EL (cell line): ENCODE measurements at places on chromosomes 5 and 9.

DNA sequence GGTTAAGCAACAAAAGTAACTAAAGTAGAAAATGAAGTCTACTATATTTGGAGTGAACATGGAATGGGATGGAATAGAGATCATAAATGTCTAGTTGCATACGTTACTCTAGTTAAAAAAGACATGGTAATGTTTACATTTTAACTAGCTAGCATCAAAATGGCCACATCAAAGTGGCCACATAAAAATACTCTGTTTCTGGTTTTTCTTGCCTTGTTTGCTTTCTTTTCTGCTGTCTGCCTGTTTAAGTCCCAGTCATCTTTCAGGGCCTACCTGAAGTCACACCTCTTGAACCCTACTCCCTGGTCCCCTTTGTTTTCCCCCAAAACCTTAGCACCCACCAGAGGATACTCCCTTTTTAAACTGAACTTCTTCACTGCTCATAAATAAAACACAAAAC is 6.4 kb upstream of the KIF2A start:
- no peak for DNase-seq

DNA sequence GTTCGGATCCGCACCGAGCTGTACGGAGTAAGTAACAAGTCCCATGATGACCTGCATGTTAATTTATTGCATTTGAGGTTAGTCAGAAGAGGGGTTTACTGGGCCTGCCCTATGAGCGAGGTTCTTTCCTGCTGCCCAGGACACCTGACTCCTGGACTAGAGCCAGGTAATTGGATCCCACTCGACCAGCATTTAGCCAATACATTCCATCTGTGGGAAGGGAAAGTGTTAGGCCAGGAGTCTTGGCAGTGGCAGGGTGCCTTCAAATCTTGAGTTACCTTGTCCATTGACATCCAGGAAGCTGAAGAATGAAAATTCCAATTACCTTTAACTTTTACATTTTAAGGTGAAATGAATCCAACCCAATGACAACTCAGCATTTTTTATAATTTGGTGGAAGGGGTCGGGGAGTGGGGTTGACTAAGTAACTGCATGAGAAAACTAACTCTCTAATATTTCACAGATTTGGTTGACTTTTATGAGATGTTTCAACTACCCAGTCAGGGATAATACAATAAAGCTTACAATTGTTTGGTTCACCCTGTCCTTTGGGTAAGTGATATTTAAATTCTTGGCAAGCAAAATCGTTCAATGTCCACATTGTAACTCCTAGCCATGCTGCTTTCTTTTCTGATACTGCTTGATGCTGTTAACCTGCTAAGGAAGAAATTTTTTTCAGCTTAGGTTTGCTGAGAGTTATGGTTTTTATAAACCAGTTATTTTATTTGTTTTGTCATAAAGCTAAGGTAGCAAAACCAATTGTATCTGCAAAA is 111.6 kb upstream of the IQGAP2 start:
- no peak for DNase-seq

DNA sequence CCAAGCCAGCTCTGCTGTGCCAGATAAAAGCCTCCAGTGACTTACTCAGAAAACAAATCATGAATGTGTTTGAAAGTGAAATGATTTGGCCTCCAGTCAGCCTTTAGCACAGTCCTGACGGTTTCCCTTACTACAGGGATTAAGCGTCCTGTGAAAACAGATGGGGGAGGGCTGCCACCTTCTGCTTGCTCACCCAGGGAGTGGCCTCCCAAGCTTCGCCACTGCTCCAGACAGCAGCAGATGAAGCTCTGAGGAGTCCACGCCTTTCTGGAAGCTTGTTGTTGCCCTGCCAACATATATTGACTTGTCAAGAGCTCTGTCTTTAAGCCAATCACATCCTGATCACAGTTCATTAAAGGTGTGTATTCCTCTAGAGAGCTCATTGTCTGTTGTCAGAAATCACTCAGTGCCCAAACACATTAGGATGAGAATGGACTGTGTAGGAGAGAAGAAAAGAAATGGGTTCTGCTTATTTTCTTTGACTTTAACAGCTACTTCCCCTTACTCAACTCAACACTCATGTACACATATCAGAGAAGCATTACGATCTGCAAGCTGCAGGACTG is 4.9 kb upstream of the FYB1 start:
- no peak for DNase-seq

DNA sequence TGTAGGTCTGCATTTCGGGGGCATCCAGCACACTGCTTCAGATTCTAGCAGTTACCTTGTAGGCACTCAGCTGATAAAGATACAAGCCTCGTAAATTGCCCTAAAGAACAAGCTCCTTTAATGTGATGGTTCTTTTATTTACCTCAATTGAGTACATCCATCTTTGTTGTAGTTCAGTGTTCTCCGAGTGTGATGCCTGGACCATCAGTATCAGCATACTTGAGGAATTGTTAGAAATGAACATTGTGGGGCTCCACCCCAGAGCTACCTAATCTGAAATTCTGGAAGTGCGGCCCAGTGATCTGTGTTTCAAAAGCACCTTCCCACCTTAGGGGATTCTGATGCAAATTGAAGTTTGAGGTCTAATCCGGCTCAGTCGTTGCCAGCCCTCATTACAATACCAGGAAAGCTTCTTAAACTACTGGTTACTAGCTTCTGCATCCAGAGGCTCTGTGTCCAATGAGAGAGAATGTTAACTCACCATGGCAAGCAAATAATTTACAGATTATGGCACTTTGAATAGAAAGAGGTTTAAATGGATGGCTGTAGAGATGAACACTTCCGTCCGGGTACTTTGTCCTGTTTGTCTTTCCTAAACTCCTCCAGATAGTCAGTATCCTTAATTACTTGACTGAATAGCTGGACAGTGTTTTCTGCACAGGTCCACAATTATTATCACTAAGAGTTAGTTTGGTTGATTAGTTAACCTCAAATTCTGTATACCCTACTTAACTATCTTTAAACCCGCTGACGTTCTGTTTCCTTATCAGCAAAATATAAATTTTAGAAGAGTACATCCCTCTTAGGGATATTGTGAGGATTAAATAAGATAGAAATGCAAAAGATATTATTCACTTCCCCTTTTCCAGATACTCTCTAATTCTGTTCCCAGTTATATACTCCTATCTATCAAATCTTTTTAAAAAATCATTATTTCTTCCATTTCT is 47.9 kb downstream of the RAI14 start:
- no peak for DNase-seq

GRCh38 chr9:121700165-121700831 is 48.9 kb downstream of the DAB2IP start:
- DNase-seq, result peak; percentile 58

GRCh38 chr5:32095261-32095671 is 78.9 kb downstream of the GOLPH3 start:
- no peak for DNase-seq

- no peak for DNase-seq
These were observed 105.1 kb upstream of the CTSL start for GRCh38 chr9:87620731-87621322.

DNA sequence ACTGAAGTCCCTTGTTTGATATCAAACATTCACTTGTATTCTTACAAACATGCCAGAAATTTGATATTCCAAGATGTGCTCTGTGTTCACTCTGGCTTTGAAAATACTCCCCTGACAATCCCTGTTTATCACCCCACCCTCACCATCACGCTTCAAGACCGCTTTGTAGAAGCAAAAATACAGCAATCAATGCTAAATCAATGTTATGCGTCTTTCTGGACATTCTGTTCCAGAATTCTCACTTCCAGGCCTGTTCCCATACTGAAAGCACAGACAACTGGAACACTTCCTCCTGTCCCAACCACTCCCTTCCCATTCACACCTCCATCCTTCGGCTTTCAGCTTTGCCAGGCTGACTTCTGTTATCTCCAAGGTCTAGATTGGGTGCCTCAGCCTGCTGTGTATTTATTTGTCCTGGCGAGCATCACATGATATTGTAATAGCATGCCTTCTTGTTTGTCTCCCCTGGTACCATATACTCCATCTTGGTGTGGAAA is 72.8 kb downstream of the SNCAIP start:
- no peak for DNase-seq

- DNase-seq, result peak; percentile 52
These were observed 9.8 kb upstream of the GNE start for GRCh38 chr9:36268007-36268427.

DNA sequence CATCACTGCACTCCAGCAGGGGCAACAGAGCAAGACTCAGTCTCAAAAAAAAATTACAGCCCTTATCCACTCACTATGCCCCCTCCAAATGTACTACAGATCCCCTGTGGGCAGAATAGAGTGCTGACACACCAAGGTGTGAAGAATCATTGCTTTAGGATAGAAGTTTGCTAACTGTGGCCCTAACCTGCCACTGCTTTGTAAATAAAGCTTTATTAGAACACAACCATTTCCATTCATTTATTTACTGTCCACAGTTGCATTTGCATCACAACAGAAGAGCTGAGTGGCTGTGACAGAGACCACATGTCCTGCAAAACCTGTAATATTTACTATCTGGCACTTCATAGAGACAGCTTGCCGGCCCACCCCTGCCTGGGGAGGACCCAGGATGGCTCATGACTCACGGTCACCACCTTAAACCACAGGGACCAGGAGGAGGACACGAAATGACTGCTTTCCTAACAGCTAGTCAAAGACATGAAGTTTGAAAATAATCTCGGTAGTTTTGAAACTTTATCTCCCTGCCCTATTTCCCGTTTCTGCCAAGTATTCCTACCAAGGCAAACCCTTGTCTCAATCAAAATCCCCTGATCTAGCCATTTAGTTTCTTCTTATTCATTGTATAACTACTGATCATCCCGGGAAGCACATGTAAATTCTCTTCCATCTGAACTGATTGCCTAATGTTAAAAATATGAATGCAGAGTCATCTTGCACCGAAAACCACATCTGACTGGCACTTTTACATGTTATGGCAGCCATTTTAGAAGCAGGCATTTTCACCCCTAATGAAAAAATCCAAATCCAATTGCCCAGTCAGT is 206.1 kb downstream of the SLIT3 start:
- DNase-seq, result peak; percentile 69

- no peak for DNase-seq
These were observed 343.6 kb downstream of the LRRC70 start for GRCh38 chr5:62922191-62922590.

DNA sequence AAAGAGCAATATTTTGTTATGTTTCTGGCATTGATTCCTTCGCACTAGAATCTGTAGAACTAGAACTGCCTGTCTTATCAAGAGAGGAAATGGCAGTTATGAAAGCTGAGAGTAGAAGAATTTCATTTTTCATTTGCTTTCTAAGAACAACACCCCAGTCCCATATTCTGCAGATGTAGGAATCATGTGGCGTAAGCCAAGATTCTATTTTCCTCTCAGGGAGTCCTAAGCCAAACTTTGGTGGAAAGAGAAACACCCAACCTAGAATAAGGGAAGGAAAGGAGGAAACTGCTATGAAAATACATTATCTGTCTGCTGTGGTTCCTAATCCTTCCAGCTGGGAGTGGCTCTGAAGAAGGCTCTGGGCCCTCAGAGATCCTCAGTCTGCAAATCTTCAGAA is 1176.9 kb upstream of the C9orf72 start:
- DNase-seq, result no peak

DNA sequence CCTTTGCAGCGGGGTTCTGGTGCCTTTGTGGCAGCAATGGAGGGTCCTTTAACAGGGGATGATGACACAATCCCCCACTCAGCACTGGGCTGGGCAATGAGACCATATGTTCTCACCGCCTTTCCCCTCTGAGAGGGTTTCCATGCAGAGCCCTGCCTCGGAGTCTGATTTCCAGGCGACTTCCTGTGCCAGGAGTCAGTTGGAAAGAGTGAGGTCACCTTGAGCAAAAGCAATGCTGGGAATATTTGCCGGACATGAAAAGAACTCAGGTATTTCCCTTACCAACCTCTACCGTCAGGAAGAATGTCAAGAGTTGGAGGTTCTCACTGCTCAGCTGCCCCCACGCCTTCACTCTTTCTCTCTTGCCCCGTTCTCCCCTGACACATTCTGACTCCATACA is 284.2 kb upstream of the IRX1 start:
- no peak for DNase-seq

GRCh38 chr9:5671711-5672353 is 42.9 kb downstream of the RIC1 start:
- no peak for DNase-seq

DNA sequence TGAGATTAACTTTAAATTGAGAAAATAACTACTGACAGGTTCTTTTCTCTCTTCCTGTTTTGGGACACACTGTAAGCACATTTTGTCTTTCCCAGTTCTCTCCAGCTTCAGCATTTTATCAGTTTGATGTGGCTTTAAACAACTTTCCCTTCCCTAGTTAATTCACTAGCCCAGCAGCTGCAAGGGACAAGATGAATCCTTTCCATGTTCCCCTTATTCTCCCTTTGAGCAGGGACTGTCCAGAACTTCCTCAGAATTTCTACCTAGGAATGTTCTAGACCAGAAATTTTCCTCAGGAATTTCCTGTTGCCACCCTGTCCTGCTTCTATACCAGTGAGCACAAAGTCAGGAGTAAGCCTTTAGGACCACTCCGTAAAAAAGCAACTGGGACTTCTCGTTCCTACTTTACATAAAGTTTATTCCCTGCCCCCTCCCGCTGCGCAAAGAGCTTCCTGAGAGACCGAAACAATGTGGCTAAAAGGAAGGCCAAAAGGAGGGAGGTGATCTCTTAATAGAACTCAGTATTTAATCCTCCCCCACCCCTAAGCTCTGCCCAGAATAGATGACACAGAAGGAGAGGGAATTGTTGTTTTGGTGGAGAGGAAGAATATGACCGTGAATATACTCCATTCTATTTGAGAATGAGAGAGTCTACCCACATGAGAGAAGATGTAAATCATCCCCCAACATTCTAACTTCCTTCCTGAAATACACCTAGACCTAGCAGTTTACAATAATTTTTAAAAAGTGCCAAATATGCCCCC is 61.9 kb downstream of the GLIS3 start:
- DNase-seq, result peak; percentile 25

- no peak for DNase-seq
These were observed 150.5 kb downstream of the BNC2 start for GRCh38 chr9:16719921-16720320.

GRCh38 chr5:78858364-78858763 is 126.7 kb downstream of the ARSB start:
- no peak for DNase-seq
